Activated naive CD4-positive, alpha-beta T cell treated with anti-CD3 and anti-CD28 coated beads for 36 hours (primary cell): ENCODE measurements at places on chromosomes 7 and 10. TPM values are rescaled to one million over a fixed set of nuclear protein-coding genes. Genes with fewer than 3 reads are reported as not detected.

DNA sequence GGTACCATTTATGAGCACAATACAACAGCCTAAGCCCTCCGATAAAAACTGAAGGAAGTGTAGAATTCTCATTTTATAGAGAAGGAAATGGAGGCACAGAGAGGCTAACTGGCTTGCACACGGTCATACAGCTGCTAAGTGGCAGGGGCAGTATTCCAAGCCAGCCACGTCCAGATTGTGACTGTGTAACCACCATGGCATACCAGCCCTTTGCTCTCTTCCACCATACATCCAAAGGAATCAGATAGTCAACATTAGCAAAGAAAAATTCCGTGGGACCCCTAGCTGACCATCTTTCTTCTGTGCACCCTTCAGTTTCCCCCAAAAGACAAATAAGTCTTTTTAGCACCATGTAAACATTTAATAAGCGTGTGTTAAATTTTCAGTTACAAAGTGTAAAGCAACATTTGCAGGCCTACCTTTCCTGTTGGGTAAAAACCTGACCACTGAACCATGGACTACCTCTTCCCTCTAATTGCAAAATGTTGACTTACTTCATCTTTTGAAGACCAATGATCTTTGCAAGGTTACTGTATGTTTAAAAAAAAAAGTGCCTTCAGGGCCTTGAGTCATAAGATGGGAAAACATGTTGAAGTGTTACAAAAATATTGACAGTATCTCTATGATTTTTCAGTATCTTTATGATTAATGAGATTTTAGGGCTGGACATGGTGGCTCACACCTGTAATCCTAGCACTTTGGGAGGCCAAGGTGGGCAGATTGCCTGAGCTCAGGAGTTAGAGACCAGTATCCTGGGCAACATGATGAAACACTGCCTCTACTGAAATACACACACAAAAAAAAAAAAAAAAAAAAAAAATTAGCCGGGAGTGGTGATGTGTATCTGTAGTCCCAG is 24.3 kb upstream of the PDZD8 start:
- no peak for DNase-seq

DNA sequence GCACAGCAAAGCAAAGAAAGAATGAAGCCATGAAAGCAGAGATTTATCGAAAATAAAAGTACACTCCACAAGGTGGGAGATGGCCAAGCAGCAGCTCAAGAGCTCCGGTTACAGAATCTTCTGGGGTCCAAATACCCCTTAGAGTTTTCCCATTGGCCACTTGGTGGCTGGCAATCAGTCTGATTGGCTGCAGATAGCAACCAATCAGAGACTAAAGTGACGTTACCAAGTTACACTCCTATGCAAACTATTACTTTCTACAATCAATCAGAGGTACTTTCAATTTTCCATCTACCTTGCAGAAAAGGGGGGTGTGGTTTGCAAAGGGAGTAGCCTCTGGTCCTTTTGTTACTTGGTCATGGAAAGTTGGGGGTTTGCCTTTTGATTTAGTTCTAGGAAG is 58.0 kb upstream of the AUTS2 start:
- DNase-seq = no peak

DNA sequence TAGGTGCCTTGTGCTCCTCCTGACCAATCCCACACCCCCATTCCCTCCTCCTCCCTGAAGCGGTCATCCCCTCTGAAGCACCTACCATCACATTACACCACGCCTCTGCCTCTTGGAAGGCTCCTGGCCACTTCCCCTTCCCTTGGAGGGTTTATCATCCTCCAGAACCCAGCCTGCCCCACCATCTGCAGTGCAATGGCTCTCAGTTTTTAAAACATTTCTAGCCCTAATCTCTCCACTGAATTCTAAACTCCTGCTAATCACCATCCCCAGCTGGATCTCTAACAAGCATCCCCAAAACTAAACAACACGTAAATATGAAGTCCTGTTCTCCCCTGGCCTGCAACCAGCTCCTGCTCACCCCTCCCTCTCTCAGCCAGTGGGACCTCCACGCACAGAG is 70.6 kb downstream of the PIP4K2A start:
- no peak for DNase-seq

- DNase-seq = no peak
Observed at GRCh38 chr7:158107806-158108205, 479.8 kb downstream of the PTPRN2 start.

GRCh38 chr7:90693939-90694338 is 97.8 kb downstream of the CDK14 start:
- no peak for DNase-seq

DNA sequence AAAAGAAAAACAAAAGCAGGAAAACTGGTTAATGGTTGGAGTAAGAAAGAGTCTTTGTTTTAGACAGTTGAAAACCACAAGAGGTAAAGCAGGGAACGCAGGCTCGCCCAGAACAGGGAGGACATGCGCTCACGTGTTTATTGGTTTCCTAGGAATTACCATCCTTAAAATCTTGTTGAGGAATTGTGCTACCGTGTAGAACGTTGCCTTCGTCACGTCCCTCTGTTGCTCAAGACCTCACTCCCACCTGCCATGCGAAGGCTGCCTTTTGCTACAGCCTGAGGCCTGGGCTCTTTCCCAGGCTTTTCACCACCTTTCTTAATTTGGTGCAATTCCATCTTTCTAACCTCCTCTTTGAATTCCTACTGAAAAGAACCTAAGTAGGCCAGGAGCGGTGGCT is 61.6 kb upstream of the CAMK1D start:
- no peak for DNase-seq

DNA sequence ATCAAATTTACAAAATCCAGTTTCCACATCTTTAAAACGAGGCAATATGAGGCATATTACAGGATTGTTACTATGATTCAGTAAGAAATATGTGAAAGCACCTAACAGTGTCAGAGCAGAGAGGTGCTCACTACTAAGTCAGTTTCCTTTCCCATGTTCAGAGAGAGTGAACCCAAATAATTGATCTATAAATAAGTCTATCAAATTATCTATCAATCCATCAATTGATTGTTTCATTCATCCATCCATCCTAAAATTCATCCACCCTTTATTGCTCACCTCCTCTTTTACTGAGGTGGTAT is 340.8 kb downstream of the SUGCT start:
- no peak for DNase-seq

- DNase-seq = no peak
Observed at GRCh38 chr7:92609921-92610518, 19.8 kb upstream of the FAM133B start.

DNA sequence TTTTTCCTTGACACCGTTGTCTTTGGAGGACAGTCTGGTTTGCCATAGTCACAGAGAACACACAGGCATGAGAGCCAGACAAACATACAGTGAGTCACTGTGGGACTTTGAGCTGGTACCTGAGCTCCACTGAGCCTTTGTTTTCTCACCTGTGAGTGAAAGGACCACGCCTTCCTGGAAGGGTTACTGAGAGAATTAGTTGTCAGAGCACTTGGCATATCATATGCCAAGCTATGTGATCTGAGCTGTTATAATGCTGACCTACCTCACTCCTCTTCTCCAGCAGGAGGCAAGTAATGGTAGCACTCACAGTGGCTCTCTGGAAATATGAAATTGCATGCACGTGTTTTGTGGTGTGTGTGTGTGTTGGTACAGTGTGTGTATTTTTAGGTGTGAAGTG is 59.7 kb downstream of the CXCL12 start:
- no peak for DNase-seq

DNA sequence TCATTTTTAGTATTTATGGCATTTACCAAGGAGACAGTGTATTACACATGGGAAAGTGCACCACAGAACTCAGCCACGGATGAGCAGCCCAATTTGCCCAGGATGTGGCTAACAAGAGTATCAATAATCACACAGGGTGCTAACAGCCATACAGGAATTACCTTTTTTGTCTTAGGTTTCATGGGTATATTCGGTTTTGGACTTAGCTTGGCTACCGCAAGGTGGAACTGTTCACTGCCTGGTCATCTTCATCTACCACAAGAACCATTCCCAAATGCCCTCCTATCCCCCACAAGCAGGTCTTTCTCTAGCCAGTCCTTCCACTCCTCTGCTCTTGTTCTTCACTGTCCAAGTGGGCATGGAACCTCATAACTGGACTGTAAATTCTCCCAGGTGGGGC is 6.0 kb downstream of the PDLIM1 start:
- DNase-seq = no peak

DNA sequence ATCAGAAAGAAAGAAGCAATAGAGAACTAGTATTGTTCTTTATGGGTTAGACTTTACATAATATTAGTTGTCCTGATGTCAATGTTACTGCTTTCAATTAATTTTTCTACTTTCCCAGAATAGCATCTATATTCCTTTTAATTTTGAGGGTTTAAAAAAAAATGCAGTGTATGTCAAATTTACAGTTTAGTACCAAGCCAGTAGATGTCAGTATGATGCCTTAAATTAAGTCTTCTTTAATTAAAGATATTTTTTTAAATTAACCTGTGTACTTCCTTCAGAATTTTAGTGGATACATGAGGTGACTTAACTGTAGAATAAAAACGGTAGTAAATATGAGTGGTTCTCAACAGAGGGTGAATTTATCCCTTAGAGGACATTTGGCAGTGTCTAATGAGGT is 35.2 kb upstream of the STOX1 start:
- DNase-seq = no peak

GRCh38 chr7:123846217-123846891 is 1.4 kb downstream of the HYAL4 start:
- DNase-seq = no peak

GRCh38 chr10:119656760-119657159 is 5.6 kb downstream of the BAG3 start:
- no peak for DNase-seq

DNA sequence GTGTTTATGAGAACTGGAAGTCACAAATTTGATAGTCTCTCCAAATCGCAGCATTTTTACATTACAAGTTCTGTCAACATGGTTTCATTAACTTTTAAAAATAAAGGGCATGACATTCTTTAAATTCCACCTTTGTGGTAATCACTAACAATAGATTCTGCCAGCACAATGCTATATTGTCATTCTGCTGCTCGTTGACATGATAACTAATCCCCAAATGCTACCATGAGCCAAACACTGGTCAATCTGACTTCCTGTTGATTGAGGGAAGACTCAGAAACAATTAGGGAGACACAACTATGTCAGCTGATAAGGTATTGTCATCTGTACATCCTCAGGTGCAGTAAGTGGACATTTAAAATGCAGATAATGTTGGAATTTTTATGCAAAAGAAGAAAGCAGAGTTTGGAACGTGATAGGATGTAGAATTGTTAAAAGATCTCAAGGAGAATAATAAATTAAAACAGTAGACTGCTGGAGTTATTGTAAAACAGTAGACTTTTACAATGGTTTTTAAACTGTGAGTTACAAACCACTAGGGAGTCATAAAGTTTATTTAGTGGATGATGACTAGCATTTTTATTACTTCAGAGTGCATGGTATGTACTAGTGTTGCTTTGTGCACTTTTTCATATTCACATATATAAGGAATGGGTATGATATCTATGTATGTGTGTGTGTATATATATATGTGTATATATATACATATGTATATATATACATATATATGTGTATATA is 126.4 kb upstream of the DKK1 start:
- DNase-seq = no peak

DNA sequence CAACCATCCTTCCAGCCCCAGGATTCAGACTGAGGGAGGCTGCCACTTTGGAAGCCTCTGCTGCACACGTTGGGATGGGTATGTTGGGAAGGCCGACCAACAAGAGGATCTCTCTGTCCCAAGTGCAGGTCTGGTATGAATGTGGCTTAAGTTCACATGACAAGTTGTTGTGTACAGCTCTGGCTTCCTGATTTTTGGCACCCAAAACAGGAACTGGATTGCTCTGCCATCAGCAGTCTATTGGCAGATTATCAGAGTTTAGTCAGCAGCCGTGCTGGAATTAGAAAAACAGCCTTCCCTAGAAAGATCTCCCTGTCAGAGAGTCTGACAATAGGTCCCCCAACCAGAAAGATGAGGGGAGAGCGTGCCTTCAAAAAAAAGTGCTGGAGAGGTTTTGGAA is 66.9 kb downstream of the GOLGA7B start:
- DNase-seq = no peak

DNA sequence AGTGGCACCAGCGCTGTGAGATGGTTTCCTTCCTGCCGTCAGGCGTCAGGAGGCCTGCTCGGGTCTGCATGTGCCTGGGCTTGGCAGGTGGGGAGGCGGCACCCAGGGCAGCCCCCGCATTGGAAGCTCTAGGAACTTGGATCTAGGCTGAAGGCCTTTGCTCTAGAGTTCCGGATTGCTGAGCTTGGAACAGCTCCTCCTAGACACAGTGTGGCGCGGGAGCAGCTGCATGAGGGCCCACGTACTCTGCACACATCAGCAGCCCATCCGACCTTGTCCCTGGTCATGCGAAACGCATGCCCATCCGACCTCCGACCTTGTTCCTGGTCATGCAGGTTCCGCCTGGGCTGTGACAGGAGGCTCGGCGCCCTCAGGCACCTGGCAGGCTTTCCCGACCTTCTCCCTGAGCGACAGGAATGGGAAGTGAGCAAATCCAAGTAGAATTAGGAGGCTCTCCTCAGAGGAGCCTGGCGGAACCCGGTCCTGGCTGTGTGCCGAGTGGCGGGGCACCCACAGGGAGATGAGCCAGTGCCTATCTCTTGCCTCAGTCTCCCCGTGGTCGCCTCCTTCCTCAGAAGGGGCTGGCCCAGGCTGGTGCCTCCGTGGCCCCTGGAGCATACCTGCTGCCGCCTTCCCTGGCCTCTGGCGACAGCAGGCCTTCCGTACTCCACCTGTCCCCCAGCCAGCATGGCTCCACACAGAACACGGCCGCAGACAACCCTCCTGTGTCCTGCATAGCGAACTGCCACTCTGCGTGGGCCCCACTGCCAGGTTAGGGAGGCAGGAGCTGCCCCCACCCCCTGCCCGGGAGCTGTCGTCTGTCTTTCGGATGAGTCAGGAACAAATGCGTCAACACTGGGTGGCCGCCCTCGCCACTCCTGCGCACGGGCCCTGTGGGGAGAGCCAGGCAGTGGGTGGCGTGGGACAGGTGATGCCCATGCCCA is 12.0 kb downstream of the GET4 start:
- DNase-seq = no peak

- no peak for DNase-seq
Observed at GRCh38 chr7:16400893-16401275, 20.5 kb downstream of the CRPPA start.

GRCh38 chr7:155741082-155741481 is 71.2 kb downstream of the SHH start:
- DNase-seq = no peak

GRCh38 chr10:73932620-73933112 is 21.7 kb downstream of the PLAU start:
- DNase-seq = no peak

Gene LIPK
- total RNA-seq = not detected

Gene ERV3-1
- total RNA-seq = 10.6 TPM

Gene MRC1
- total RNA-seq = not detected

Gene SPACDR
- 2.6 TPM for total RNA-seq

Gene PRSS1
- total RNA-seq = not detected

Gene PRRT4
- total RNA-seq = not detected

Gene ADAM12
- not detected for total RNA-seq
